Activated gamma-delta T cell treated with Interleukin-2 at 50 U/mL for 16 hours (primary cell): ENCODE measurements at places on chromosomes 16 and 17.

DNA sequence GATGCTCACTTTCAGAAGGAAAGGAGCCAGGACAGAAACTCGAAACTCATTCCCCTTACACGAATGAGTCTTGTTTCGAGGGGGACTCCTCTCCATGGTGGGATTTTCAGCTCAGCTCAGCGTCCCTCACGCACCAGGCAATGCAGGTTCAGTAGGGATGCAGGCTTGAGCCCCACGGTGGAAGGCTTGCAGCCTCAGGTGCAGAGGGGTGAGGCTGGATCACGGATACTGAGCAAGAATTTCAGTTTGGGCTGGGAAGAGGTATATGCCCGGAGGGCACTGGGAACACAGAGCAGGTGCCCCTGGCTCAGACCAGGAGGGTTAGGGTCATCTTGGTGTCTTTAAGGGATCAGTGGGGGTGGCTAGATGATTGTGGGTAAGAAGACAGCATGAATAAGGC is 344.9 kb upstream of the TNRC6C start:
- DNase-seq = no peak

DNA sequence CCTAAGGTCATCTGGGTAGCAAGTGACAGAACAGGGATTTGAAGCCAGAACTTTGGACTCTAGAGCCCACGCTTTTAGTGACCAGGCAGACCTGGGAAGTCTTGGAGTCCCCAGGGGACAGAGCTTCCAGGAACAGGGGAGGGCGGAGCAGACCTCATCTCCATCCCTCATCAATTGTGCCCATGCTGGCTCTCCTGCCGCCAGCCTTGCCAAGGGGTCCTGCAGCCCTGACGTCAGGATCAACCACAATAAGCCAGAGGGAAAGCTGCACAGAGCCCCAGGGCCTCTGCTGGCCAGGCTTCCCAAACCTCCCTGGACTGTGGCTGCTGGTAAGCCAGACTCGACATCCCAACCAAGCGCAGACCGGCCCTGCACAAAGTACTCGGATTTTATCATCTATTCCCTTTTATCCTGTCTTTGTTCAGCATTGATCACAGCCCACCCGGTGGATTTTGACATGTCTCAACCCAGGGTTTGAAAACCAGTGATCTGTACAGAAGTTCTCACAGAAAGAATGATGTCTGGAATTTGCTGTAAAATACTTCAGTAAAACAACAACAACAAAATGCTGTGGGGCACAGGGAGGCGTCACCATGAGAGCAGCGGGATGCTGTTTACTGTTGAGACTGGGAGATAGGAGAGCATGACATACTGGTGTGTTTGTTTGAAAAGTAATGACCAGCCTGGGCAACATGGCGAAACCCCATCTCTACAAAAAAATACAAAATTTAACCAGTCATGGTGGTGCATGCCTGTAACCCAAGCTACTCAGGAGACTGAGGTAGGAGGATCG is 11.8 kb downstream of the C16orf74 start:
- no peak for DNase-seq

GRCh38 chr16:27208796-27209195 is 5.5 kb downstream of the KDM8 start:
- DNase-seq = no peak

DNA sequence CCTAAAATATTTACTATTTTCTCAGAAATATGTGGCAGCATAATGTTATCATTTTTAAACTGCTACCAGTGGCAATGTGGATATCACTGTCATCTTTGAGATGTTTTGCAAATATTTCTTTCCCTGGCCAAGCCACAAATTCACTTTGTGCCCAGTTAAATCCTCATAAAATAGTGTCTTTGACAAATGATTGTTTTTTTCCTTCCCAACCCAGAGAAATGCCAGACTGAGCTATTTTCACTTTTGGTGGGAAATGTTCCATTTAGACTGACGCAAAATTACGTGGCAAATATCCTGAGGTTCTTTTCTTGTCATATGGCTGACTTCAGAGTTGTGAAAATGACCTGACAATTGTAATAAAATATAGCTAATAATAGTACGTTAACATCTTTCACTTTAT is 807.0 kb upstream of the SOX9 start:
- no peak for DNase-seq

GRCh38 chr16:29824589-29825144 is 4.4 kb downstream of the MVP start:
- DNase-seq = no peak

DNA sequence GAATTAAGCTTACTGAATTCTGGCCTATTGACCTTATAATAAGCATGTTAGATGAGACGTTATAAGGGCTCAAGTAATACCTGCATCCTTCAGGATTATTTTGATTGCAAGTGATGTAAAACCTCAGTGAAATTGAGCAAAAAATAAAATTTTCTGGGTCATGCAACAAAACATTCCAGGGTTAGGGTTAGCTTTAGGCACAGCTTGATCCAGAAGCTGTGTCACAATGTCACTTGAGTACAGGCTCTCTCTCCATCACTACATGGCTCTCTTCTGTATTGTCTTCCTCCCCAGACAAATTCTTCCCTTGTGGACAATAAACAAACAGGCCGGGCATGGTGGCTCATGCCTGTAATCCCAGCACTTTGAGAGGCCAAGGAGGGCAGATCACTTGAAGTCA is 3.6 kb upstream of the NUP93 start:
- no peak for DNase-seq

DNA sequence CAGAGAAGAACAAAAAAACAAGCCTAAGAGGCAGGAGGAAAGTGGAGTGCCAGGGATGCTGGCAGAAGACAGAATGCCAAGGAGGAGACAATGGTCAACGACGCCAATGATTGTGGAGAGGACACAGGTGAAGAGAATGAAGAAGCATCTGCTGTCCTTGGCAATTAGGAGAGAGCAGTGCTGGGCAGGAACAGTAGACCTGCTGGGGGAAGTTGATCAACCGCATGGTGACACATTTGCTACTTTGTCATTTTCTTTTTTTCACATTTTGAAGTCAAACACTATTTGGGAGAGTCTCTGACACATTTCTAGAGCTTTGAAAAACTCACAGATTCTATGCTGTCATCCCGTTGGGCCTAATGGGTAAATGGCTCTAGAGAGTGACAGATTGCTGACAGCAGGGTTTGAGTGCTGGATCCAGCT is 1.1 kb upstream of the PIK3R6 start:
- DNase-seq = no peak

DNA sequence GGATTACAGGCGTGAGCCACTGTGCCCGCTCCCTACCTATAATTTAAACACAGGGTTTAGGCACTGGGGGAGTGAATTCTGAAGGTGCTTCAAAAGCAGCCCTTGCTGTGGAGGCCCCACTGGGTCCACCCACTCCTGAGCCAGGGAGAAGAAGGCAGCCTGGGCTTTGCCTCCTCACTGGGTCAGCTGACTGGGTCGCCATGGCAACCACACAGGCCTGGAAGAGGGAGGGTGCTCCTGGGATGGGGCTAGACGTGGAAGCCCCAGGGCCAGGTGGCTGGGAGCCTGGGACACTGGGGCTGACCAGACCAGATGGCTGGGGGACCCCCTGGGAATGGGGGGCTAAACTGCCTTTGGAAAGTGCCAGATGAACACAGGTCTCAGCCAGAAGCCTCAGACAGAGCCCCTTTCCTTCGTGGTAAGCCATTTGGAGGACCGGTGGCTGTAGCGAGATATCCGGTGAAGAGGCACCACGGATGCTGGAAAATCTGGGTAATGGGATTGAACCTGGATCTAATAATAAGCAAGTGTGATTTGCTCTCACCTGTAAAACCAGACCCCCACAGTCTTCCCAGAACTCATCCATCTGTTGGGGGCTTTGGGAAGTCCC is 32.9 kb downstream of the TRARG1 start:
- no peak for DNase-seq

GRCh38 chr17:33982909-33983308 is 272.2 kb upstream of the CCL2 start:
- DNase-seq = no peak
